ENCODE measurements at places on chromosomes 7 and 10.

DNA sequence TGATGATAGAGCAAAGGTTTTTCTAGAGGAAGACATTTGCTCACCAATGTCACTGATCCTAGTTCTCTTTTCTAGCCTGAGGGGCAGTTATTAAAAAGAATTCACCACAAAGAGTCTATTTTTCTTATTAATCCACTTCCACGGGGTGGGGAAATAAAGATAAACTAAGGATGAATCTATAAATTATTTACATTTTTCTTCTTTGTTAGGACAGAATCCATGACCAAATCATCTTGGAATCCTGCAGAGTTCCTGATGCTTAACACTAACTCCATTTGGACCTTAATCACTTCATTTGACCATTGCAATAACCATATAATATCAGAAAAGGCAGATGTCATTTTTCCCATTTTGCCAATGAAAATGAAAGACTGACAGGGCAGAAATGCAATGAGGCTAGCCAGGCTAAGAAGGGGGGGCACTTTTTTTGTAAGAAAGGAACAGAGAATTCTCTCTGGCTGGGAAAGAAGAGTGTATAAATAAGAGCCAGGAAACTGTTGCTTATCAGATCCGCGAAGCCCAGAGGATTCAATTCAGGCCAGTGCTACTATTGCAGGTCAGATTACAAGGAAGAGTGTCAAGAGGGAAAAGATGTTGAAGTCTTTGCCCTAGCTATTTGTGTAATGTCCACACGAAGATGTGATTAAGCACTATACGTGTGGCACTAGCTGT is 433.2 kb downstream of the TNS3 start:
- no peak for DNase-seq

DNA sequence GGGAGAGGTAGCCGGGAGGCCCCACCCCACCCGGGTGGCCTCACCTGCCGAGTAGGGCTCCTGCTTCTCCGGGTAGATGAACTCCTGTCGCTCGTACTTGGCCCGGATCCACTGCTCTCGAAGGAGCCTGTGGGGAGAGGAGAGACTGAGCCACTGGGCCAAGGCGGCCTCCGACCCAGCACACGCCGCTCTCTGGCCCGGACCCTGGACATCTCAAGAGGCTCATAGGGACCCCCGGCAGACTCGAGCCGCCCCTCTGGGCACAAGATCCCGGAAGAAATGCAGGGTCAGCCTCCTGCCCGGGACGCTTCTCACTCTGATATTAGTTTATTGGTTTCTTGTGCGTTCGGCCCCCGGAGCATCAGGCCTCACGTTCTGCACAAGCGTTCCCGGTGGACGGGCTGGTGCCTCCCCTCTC is 34.5 kb downstream of the ADAP1 start:
- DNase-seq = no peak

DNA sequence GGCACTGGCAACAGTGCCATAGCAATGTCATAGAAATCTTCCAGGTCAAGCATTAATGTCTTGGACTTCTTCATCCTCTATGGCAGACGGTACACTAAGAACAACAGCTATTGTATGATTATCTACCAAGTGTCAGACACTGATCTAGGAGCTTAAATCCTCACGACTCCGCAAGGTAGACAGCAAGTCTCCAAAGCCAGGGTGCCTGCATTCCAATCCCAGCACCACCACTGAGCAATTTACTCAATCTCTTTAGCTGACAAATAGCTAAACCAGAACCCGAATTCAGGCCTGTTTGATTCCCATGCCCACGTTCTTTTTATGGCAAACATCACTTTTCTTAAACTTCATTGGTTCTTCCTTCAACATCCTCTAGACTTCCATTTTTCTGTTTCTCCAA is 31.8 kb downstream of the DNMBP start:
- no peak for DNase-seq

DNA sequence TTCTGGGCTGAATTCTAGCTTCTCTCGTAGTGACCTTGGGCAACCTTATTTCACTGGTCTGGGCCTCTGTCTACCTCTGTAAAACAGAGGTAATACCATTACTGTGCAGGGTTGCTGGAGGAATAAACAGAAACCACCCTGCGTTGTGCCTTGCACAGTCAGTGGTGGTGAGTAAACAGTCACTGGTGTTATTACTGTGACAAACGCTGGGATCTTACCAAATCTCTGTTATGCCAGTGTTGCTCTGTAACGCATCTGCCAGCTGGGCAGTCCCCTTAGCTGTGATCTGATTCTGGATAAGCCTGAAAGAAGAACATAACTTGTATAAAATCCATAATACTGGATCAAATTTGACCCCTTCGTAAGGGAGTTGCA is 49.4 kb downstream of the NOD1 start:
- no peak for DNase-seq

GRCh38 chr7:25913598-25914224 is 238.3 kb upstream of the NFE2L3 start:
- DNase-seq = peak; percentile 69

GRCh38 chr7:155279787-155280445 is 17.8 kb upstream of the INSIG1 start:
- no peak for DNase-seq

DNA sequence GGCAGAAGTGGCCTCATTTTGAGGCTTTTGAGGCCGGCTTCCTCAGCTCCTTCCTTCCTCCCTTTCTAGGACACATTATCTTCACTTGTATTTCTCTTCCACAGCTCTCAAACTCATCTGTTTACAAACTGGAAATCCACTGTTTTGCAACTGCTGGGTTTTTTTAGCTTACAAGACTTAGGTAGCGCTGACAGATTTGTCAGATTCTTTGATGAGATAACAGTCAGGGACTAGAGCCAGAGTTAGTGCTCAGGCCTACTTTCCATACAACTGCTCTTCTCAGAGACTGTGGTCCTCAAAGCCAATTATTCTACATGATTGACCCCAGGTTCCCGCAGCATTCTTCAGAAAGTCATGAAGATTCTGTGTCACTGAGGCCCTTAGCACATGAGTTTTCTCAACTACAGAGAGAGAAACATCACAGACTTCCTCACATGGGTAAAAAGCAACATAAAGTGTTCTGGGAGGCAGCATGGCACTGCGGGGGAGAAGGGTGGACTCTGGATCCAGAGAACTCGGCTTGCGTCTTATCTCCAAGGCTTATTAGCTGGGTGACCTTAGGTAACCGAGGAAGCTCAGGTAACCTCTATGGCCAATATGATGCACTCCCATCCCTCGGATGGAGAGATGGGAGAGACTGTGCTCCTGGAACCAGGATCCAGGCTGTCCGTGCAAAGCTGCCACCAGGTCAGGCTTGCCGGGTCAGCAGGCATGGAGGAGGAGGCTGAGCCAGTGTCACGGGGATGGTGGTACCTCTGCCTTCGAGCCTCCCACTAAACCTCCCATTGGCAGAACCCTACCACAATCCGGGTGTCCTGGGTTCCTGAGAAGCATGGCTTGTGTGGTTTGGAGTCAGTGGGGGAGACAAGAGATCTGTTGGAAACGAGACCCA is 10.5 kb downstream of the DDC start:
- DNase-seq = no peak

- DNase-seq = no peak
Observed at GRCh38 chr7:148867596-148868377, 16.3 kb downstream of the EZH2 start.
